Renal cortex interstitium (tissue), 15 donors: ENCODE measurements at places on chromosomes 5 and 9.

DNA sequence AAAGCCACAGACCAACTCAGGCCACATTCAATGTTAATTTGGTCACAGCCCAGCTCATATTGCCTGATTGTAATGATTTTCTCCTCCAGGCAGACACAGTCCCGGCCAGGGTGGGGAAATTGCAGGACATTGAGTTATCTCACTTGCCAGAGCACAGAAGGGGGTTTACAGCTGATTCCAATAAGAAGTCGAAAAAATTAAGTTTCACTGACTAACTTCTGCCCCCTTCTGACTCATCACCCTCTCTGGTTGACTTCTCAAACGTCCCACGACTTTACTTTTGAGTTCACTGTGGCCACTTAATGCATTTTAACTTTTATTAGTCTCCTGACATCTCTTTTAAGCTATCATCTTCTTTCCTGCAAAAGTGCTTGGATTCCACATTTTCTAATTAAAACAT is 321.4 kb upstream of the WWC1 start:
- no peak for DNase-seq

GRCh38 chr5:73531356-73531755 is 33.1 kb downstream of the BTF3 start:
- DNase-seq, result no peak

- DNase-seq, result no peak
Measured at GRCh38 chr5:74647096-74647495, 6.6 kb upstream of the ENC1 start.

- no peak for DNase-seq
Measured at GRCh38 chr9:133658442-133659431, 22.6 kb downstream of the DBH start.

DNA sequence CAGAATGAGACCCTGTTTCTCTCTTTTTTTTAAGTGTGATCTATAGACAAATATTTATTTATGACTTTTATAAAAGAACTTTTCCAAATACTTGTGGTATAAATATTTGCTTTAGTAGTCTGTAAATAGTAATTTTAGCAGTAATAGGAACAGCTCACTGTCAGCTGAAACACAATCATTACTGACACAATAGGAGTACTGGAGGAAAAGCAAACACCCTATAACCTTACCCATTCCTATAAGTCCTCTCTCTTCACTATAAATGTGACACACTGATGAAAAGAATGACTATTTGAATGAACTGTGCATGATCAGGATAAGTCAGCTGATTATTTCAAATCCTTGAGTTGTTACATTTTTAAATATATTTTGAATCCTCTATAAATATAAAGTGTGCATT is 72.4 kb downstream of the CDH12 start:
- no peak for DNase-seq

DNA sequence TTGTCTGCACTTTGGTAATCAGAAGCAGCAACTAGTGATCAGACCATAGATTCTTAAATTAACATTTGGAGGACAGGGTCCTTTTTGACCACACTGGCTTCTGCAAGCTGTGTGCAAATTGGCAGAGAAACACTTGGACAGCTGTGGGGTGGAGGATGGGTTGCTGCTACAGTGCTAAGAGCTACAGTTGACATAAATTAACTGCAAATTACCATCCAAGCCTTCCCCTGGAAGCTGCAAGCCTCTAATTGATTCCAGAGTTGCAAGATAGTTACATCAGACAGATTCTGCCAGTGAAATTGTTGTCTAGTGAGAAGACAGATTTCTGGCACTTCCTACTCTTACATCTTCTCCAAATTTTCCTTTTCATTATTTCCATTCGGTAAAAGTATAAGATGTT is 517.7 kb downstream of the DIRAS2 start:
- DNase-seq, result no peak

DNA sequence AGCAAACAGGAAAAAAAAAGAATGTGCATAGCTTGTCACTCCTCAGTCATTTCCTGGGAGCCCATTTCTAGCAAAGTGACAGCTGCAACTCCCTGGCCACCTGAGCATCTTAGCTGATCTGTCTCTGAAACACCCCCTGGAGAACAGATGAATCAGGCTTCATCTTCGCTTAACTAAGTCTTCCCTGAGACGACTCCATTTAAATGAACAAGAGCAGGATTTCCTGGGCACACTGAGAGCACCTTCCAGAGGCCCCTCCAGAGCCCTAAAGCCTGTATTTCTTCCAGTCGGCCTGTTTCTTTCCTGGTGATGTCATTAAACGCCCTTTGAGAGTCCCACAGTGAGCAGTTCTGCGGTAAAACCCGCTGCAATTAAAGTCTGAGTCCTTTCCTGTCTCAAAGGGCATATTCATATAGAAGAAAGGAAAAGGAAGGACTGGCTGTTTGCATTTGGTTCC is 13.9 kb downstream of the TGFBI start:
- no peak for DNase-seq

GRCh38 chr5:169911448-169912212 is 68.7 kb downstream of the INSYN2B start:
- DNase-seq, result no peak

- no peak for DNase-seq
Measured at GRCh38 chr9:80867731-80868130, 821.6 kb downstream of the TLE1 start.

- DNase-seq, result peak; percentile 64
Measured at GRCh38 chr5:136082390-136083193, 50.1 kb upstream of the SMAD5 start.

GRCh38 chr5:14829396-14829795 is 42.2 kb downstream of the ANKH start:
- DNase-seq, result no peak

- DNase-seq, result no peak
Measured at GRCh38 chr5:71631070-71631469, 43.9 kb downstream of the MCCC2 start.

- DNase-seq, result no peak
Measured at GRCh38 chr5:851553-851952, 767 bp upstream of the ZDHHC11 start.

GRCh38 chr5:136039202-136039601 is 10.4 kb downstream of the TGFBI start:
- DNase-seq, result no peak

GRCh38 chr9:136544548-136544963 is 1.3 kb downstream of the NOTCH1 start:
- no peak for DNase-seq

DNA sequence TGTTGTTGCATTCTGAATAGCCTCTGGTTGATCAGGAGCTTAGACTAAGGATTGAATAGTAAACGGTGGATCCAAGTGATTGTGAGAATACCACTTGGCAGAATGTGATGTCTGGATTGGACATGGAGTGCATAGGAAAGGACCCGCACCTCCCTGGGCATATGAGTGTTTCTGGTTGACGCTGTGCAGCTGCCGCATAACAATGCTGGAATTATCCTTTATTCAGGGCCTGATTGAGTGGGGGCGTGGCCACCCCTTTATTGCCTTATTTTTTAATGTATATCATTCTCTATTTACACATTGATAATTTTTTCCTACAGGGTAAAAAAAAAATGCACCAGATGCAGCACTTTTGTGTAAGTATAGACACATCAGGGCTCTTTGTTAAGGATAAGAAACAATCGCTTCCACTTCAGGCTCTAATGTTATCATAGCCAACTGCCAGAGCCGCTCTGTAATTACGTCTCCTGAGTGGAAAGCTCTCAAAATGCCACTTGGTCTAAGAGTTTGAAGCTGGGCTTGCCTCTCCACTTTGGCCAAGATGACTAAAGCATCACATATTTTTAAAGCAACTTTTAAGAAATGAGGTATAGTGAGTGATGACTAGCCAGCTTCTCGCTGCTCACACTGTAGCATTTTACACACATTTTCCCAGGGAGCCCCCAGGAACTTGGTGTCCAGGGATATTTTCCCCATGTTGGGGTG is 5.7 kb downstream of the FGD3 start:
- DNase-seq, result no peak

DNA sequence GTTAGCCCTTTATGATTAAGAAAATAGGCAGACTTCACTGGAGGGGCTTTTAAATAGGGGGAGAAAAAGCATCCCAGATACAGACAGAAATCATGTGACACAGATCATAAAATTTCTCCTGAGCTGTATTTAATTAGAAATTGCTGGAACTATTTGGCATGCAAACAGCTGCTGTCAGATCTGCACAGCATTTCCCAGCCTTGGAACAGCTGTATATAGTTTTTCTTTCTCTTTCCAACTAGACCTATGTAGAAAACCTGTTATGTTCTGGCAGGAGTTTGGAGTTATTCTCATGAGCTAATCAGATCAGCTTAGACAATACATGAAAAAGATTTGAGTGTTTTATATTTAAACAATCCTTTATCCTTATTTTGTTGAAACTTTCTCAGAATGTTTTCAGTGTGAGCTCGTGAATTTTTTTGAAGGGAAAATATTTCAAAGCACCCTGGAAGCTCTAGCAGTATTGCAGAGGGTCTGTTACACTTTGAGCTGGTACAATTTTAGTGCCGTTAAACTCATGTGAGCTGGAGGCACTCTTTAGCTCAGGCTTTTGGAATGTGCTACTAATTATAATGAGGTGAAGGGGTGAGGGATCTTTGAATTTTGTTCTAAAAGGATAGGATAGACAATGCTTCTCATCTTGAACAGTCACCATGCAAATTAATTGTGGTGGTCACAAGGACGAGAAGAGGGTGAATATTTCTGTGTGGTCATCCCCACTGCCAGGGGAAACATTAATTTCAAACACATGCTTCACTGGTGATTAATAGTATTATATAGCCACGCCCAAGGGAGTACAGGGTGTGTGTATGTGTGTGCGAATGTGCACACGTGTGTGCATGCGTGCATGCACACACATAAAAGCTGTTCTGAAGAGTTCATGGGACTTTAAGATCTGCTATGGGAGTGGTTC is 239.4 kb upstream of the FBXL7 start:
- DNase-seq, result peak; percentile 13

DNA sequence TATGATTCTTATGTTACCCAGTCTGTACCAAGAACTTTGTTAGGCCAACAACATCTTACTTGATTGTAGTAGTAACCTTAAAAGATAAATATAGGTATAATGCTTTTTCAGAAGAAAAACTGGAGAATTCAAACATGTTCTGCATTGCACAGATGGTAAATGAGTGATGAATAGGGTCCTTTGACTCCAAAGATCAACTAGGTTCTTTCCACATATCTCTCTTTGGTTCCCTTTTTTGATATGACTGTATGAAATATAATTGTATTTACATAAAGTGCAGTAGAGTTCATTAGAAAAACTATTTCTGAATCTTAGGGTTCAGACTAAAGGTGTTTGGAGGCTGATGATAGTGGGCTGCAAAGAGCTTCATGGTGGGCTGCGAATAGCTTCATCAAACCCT is 150.5 kb upstream of the CDKN2B start:
- no peak for DNase-seq

DNA sequence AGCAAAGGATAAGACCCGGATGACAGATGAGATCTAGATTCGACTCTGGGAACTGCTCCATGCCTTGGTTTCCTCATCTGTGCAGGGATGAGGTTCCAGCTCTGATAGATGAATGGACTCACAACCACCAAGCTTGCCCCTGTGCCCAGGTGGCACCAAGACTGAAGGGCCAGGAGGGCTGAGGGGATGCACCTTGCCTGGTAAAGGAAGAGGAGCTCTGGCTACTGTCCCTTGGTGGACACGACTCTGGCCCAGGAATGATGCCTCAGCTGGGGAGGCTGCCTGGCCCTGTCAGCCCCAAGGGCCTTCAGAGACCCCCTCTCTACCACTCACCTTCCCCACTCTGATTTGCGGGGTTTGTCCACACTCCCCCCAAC is 24.9 kb upstream of the ANXA6 start:
- DNase-seq, result no peak

DNA sequence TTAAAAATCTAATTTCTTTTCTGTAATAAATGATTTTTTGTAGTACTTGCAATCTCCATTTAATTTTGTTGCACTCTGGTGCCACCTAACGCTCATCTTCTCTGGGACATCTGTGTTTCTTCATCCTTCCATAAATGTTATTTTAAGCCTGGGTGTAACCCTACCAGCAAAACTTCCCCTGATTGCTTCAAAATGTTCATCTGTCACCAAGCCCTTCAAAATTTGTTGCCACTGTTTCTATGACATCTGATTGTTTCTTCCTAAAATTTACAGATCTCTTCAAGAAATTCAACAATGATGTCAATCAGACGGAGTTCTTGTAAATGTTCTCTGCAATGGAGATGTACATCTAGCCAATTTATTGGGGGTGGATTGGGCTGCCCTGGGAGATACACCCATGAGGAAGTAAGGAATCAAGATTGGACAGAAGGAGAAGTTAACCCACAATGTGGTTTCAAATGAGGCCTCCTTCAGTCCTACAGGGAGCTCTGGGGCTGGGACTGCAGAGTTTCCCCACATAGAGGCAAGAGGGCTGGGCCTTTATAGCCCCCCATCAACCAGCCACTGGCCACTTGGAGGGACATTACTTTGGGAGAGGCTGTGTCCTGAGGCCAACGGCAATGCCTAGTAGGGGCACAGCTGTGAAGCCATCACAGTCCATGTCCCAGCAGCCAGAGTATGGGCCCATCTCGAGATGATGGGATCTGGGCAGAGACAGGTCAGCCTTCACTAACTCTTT is 23.3 kb downstream of the MCTP1 start:
- no peak for DNase-seq

DNA sequence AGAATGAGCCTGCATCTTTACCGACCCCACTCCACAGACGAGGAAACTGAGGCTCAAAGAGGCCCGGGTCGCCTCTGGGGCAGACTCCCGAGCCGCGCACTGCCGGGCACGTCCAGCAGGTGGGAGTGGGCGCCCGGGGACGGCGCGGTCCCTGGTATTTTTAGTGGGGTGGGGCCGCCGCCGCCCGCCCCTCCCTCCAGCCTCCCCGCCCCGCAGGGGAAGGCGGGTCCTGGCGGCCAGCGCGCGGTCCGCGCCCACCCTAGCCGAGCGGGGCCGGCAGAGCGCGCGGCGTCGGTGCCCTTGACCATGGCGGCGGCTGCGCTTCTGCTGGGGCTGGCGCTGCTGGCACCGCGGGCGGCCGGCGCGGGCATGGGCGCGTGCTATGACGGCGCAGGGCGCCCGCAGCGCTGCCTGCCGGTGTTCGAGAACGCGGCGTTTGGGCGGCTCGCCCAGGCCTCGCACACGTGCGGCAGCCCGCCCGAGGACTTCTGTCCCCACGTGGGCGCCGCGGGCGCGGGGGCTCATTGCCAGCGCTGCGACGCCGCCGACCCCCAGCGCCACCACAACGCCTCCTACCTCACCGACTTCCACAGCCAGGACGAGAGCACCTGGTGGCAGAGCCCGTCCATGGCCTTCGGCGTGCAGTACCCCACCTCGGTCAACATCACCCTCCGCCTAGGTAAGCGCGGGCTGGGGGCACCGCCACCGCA is at the start of gene LAMC3:
Gene LAMC3 (plus strand): TSS at position 266 of the 710 bp plus-strand sequence. CDS start 41 bp downstream, at position 307.
- DNase-seq, result no peak

GRCh38 chr9:97905228-97905627 is 17.1 kb downstream of the TRMO start:
- no peak for DNase-seq

DNA sequence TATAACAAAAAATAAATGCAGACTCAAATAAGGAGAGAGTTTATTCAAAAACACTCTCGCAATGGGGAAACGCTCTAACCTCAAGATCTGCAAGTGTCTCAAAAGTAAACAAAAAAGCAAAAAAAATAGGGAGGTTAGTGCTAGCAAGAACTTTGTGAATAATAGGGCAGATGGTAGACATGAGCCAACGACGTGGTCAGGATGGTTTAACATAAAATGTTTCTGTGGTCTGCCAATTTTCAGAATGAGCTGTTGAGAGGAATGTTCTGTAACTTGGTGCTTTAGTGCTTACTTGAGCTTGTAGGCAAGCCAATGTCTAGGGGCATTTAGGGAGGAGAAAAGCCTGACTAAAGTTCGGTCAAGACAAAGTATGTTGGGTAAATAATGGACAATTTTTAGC is 1813.9 kb upstream of the CDH6 start:
- no peak for DNase-seq

- no peak for DNase-seq
Measured at GRCh38 chr5:168227973-168228615, 63.4 kb upstream of the WWC1 start.

GRCh38 chr9:110880189-110880588 is 158.1 kb downstream of the LPAR1 start:
- DNase-seq, result no peak
